ENCODE measurements at places on chromosomes 1 and 21. TPM values are rescaled to one million over a fixed set of nuclear protein-coding genes. Genes with fewer than 3 reads are reported as not detected.
A peak's percentile ranks its signal among the peaks of the same experiment; 100 is the strongest.

The FYB2 gene
- total RNA-seq: not detected

The COA7 gene
- total RNA-seq: 6.9 TPM

- H3K4me1 ChIP-seq: no peaks in the 10 kb centered on the region
- H3K36me3 ChIP-seq: no peaks in the 10 kb centered on the region
- H3K4me3 ChIP-seq: no peak overlapping the region
- H3K27me3 ChIP-seq: peaks cover 7% of the 10 kb centered on the region
- DNase-seq: no peak
Observed at GRCh38 chr1:230516889-230517288, 90.8 kb upstream of the PGBD5 start.

DNA sequence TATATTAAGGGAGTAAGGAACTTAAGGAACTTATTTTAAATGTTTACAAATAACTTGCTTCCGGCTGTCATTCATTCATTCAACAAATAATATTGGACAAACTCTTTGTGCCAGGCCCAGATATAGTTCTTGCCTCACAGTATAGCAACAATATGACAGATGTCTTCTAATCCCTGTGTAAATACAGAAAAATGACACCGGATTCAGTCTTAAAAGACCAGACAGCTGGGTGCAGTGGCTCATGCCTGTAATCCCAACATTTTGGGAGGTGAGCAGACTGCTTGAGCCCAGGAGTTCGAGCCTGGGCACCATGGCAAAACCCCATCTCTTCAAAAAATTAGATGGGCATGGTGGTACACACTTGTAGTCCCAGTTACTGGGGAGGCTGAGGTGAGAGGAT, 23.7 kb downstream of the EIF2B3 start:
- no peaks in the 10 kb centered on the region for H3K27me3 ChIP-seq
- H3K36me3 ChIP-seq: no peaks in the 10 kb centered on the region
- no peak overlapping the region for H3K27ac ChIP-seq
- DNase-seq: no peak
- H3K4me1 ChIP-seq: peaks cover 6% of the 10 kb centered on the region

- H3K4me3 ChIP-seq: peak overlapping the region; percentile 91
- H3K4me1 ChIP-seq: peaks cover 79% of the 10 kb centered on the region
- H3K27me3 ChIP-seq: no peaks in the 10 kb centered on the region
- no peaks in the 10 kb centered on the region for H3K36me3 ChIP-seq
- DNase-seq: peak; percentile 88
Observed at GRCh38 chr1:201539561-201540431, 869 bp downstream of the NAV1 start.

GRCh38 chr1:60402816-60403215, 329.2 kb upstream of the C1orf87 start:
- H3K4me3 ChIP-seq: no peak overlapping the region
- H3K27me3 ChIP-seq: peaks cover 4% of the 10 kb centered on the region
- H3K36me3 ChIP-seq: no peaks in the 10 kb centered on the region
- no peak for DNase-seq
- no peak overlapping the region for H3K27ac ChIP-seq

DNA sequence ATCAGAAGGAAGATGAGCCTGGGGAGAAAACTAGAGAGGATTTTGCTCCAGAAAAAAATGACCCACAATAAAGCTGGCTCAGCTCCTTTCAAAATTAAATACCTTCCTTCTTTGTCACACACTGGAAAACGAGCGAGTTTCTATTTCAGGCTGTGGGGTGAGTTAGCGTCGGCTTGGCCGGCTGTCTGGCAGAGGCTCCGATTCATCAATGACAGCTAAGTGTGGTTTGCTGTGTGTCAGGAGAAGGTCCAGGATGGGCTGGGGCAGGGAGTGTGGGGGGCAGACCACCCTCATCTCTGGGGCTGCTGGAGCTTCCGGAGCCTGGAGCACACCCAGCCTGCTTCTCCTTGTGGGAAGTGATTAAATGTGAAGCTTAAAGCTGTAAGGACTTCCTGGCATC, 120.2 kb downstream of the ETS2 start:
- peak; percentile 95 for DNase-seq

DNA sequence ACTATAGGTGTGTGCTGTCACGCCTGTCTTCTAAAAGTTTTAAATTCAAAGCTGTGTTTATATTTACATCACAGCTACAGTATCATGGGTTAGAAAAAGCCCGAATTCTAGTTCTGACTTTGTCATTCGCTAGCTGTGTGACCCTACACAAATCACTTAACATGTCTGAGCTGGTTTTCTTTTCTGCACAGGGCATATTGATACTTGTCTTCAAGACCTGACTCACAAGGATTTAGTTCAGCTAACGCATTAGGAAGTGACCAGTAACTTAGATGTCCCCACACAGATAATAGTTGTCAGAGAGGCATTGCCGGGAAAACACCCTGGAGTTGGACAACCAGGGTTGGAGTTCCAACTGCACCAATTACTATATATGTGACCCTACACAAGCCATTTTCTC, 25.9 kb downstream of the GIPC2 start:
- H3K27ac ChIP-seq: peak overlapping the region; percentile 64
- no peak overlapping the region for H3K4me3 ChIP-seq
- DNase-seq: peak; percentile 15
- H3K27me3 ChIP-seq: no peaks in the 10 kb centered on the region
- no peaks in the 10 kb centered on the region for H3K36me3 ChIP-seq

- H3K4me1 ChIP-seq: peaks cover 40% of the 10 kb centered on the region
- H3K4me3 ChIP-seq: no peak overlapping the region
- no peaks in the 10 kb centered on the region for H3K36me3 ChIP-seq
- peak overlapping the region; percentile 25 for H3K27ac ChIP-seq
- H3K27me3 ChIP-seq: no peaks in the 10 kb centered on the region
Observed at GRCh38 chr1:224631462-224632115, 15.5 kb downstream of the CNIH3 start.

Data from GM23248 (cell line).